Articular chondrocyte of knee joint (primary cell): ENCODE measurements at places on chromosomes 1 and 21. TPM values are rescaled to one million over a fixed set of nuclear protein-coding genes. Genes with fewer than 3 reads are reported as not detected.

The IGSF3 gene
- 2.1 and 2.5 TPM in 2 replicates for total RNA-seq

The RAB7B gene
- 11.6 and 19.9 TPM in 2 replicates for total RNA-seq

The C8B gene
- not detected in 2 replicates for total RNA-seq

The NDC1 gene
- total RNA-seq: 18.3 and 21.8 TPM in 2 replicates

The KMO gene
- 0.32 TPM in 1 of 2 replicates, not detected in the other for total RNA-seq

The LCE1A gene
- total RNA-seq: not detected in 2 replicates

The CEPT1 gene
- 59.6 and 79.4 TPM in 2 replicates for total RNA-seq

The OR2T11 gene
- total RNA-seq: not detected in 2 replicates

The PDPN gene
- 92.0 and 120 TPM in 2 replicates for total RNA-seq

The LRRC38 gene
- not detected in 2 replicates for total RNA-seq

The HMGCS2 gene
- not detected in 2 replicates for total RNA-seq

The SPRR1B gene
- total RNA-seq: not detected in 2 replicates

The AADACL4 gene
- total RNA-seq: not detected in 2 replicates

The KRTAP12-2 gene
- total RNA-seq: not detected in 2 replicates

The PTPRC gene
- total RNA-seq: under 0.01 TPM in 1 of 2 replicates, not detected in the other

The RXFP4 gene
- not detected in 2 replicates for total RNA-seq

The ESRRG gene
- total RNA-seq: under 0.01 TPM in 1 of 2 replicates, not detected in the other

The SPATC1L gene
- 2.4 and 4.7 TPM in 2 replicates for total RNA-seq
